Inflammatory macrophage (primary cell): ENCODE measurements at places on chromosomes 6 and 20.

DNA sequence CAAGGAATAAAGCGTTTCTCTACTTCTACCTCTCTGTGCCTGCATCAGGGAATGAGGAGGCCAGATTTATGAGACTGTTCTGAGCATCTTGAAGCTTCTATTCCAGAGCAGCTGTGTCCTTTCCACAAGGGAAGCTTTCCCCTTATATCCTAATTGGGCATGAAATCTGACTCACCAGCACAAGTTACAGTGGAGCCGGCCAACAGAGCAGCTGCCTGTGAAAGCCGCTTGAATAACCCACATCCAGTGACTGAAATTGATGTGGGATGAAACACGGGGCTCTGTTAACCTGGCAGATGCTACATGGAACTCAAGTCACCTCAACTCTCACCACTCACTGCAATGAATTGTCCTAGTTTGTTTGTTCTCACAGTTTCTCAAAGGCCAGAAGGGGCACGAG is 400.3 kb downstream of the TFAP2A start:
- no peak for DNase-seq

DNA sequence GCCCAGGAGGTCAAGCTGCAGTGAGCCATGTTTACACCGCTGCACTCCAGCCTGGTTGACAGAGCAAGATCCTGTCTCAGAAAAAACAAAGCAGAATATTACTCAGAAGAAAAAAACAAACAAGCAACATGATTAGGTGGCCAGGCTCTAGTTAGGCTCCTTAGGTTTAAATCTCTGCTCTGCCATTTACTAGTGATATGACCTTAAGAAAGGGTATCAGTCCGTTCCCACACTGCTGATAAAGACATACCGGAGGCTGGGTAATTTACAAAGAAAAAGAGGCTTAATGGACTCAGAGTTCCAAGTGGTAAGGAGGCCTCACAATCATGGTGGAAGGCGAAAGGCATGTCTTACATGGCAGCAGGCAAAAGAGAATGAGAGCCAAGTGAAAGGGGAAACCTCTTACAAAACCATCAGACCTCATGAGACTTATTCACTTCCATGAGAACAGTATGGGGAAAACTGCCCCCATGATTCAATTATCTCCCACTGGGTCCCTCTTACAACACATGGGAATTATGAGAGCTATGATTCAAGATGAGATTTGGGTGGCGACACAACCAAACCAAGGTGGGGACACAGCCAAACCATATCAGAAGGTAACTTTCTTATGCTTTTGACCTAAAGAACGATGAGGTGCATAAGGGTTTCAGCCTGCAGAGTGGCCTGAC is 2.4 kb upstream of the LTV1 start:
- peak; percentile 31 for DNase-seq

GRCh38 chr20:31711179-31712111 is 11.2 kb downstream of the BCL2L1 start:
- DNase-seq, result no peak

- no peak for DNase-seq
Observed at GRCh38 chr6:16432075-16433032, 194.0 kb downstream of the GMPR start.

GRCh38 chr20:15739035-15739434 is 834.2 kb downstream of the KIF16B start:
- no peak for DNase-seq

- peak; percentile 51 for DNase-seq
Observed at GRCh38 chr6:41548098-41548840, 2.1 kb downstream of the FOXP4 start.

GRCh38 chr6:7919871-7920270 is 9.3 kb upstream of the TXNDC5 start:
- DNase-seq, result peak; percentile 62

DNA sequence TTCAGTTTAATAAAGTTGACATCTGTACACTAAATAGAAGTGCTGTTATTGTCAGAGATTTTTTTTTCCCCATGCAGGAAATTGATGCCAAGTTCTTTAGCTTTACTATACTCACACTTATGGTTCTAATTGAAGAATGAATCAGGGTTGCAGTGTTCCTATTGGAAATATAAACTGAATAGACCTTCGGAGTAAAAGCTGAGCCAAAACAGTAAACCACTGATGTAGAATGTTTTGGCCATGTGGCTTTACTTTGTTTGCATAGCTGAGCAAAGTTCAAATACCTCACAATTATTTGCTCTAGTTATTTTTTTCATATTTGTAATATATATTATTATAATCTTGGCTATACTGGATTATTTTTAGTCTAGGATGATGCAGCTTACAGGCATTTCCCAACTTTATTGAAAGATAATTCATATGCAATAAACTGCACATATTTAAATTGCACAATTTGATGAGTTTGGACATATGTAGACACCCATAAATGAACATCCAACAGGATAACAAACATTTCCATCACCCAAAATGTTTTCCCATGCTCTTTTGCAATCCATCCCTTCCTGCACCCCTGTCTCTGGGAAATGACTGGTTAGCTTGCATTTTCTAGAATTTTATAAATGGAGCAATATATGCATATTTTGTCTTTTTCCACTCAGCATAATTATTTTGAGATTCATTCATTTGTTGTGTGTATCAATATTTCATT is 105.8 kb upstream of the NOX3 start:
- DNase-seq, result no peak

- no peak for DNase-seq
Observed at GRCh38 chr20:38050686-38051085, 17.1 kb downstream of the RPRD1B start.

- no peak for DNase-seq
Observed at GRCh38 chr6:5730585-5731263, 276.0 kb downstream of the NRN1 start.

DNA sequence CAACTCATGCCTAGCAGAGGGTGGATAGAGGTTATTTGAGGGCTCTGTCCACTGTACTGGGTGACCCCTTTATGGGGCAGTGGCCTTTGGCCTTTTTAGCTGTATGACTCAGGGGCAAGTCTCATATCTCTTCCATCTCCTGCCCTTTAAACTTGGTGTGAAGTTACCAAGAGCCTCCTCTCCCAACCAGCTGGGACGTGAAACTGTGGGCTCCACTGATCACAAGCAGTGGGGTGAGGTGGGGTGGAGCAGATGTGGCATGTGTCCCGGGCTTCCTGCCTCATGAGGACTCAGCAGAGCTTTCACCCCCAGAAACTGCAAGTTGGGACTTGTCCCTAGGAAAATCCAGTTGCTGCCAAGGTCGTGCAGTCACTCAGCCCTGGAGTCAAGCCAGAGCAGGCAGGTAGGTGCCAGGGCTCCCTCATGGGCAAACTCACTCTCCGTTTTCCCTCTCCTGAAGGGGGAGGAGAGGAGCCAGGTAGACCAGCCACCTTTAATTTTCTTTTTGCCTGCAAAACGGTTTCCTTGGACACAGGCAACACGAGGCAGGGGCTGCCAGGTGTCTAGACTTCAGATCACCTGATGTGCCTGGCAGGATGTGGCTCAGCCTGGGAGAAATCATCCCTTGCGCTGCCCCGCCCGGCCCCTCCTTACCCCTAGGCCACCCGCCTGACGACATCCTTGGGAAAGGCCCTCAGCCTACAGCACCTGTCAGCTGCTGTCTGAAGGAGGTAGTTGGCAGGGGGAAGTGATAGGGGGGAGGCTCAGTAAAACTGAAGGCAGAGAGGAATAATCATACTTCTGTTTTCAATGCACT is 4.0 kb downstream of the CDKN1A start:
- DNase-seq, result peak; percentile 89

- no peak for DNase-seq
Observed at GRCh38 chr20:26214991-26215390, 518.3 kb upstream of the ZNF337 start.

- no peak for DNase-seq
Observed at GRCh38 chr20:36700438-36700837, 45.5 kb downstream of the NDRG3 start.

GRCh38 chr6:129667621-129668020 is 42.4 kb downstream of the ARHGAP18 start:
- no peak for DNase-seq

- DNase-seq, result no peak
Observed at GRCh38 chr6:167102318-167102717, 20.6 kb upstream of the CCR6 start.

DNA sequence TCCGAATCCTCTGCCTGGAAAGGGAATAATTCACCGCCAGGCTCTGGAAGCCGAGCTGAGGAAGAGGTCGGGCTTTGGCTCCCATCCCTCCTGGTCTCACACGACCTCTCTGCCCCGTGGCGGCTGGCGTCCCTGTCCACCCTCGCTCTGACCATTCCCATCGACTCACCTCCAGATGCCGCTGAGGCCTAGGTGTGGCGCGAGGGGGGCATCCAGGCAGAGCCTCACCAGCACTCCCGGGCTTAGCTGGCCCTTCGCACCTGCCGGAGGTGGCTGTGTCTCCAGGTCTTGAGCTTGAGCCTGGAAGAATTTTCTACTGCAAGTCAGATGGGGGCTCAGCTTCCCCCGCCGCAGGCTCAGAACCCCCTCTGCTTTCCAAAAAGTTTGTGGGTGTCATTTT is 28.5 kb upstream of the SMOC2 start:
- no peak for DNase-seq

DNA sequence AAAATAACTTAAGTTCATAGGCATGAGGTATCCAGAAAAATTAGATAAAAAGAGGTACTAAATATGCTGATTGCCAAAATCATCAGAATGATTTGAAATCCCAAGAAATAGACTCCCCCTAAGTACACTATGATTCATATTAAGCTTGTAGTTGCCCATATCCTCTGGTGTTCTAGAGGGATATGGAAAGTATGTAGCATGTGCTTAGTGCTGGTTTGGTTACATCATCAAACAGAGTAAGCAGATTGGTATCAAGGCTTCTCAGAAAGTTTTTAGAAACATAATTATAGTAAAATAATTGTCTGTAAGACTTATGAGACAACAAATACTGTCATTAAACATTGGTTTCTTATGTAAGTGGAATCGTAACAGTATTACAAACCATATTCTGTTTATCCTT is 166.4 kb downstream of the FAXC start:
- no peak for DNase-seq

- DNase-seq, result no peak
Observed at GRCh38 chr20:62726716-62727583, 18.3 kb downstream of the NTSR1 start.

DNA sequence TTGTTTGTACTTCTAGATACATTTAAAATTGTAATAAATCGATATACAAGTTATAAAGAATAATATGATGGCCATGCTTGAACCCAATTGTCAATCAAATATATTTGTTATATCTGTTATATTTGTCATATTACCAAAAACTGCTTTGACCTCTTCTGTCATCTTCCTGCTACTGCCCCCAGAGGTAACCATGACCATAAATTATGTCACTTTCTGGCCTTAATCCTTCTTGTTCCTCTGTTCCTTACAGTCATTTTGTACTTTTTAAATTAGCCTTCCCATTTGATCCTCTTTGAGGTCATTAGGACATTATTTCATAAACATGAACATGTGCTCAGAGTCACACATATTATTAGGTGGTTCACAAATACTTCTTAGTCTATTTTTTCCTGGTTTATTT is 124.7 kb downstream of the HFE start:
- DNase-seq, result no peak

- no peak for DNase-seq
Observed at GRCh38 chr6:6771964-6772363, 183.4 kb downstream of the LY86 start.

DNA sequence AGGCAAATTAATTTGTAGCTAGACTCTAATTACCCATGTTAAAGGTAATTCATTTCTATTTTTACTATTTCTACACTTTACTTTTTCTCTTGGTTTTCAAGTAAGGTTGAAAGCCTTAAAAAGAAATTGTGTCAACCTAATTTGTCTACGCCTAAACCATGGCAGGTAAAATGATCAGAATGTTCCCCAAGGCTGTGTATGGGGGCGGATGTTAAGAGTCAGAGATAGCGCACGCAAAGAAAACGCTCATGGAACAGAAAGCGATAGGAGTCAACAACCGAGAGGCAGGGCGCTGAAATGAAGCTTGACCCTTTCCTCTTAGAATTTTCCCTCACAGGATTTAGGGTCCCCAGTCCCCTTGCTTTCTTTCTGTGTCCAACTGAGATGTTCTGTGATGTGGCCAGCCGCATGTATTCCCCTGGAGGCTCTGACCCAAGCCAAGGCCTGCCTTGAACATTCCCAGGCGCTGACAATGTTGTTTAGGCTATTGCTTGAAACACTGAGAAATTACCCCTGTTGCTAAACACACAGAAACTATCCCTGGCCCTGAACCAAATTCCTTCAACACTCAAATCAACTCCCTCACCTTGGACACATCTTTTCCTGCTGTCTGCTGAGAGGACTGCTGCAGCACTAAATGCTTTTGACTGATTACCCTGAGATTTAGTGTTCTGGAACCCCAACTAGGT is 10.9 kb downstream of the PSMB1 start:
- no peak for DNase-seq

DNA sequence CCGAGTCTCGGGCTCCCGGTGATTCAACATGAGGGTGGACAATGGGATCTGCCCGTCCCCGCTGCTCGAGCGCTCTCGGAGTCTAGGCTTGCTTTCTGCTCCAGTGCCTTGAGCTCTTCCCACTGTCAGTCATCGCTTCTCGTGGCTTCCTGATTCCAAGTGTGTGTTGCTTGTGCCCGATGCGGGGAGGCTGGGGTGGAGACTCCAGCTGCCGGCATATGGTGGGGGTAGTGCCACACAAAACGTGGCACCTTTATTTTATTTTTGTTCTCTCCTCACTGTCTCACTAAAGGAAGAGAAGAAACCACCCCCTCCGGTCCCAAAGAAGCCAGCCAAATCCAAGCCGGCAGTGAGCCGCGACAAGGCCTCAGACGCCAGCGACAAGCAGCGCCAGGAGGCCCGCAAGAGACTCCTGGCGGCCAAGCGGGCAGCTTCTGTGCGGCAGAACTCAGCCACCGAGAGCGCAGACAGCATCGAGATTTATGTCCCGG is 14.8 kb upstream of the MYL9 start:
- no peak for DNase-seq

DNA sequence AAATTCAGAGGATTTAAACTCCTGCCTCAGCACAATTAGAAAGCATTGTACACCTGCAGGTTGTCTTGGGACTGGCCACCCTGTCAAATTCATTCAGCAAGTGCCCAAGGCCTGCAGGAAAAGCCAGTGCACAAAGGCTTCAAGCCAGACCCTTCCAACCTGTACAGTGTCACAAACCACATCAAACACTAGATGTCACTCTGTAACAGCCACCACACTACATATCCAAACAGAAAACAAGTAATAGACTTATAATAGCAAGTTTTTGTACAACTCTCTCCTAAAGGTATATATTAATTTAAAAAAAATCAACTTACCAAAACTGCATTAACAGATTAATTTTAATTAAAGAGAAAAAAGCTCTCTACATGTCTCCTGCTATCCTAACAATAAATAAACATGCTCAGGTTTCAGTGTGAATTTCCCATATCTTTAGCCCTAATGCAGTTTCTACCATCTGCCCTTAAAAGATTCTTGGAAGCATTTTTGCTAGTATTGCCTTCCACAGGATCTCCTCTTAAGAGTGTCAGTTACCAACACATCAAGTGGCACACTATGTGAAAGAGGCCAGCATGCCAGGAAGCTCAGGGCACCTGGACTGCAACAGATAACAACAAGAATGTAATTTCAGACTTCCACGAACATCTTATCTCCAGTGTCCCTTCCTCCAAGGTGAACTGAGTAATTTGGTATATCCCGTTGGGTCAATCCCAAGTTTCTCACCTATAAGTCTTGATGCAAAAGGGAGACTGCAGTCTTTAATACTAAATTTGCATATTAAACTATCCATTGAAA is 47.5 kb downstream of the RALGAPA2 start:
- peak; percentile 46 for DNase-seq
